ENCODE measurements at places on chromosomes 3 and 15. TPM values are rescaled to one million over a fixed set of nuclear protein-coding genes. Genes with fewer than 3 reads are reported as not detected.

TRH gene
- total RNA-seq, result not detected

SPESP1 gene
- 46.7 TPM for total RNA-seq

STRIT1 gene
- not detected for total RNA-seq

RHOV gene
- total RNA-seq, result 0.20 TPM

PLSCR5 gene
- total RNA-seq, result not detected

SCN5A gene
- 0.59 TPM for total RNA-seq

PCLAF gene
- total RNA-seq, result 185 TPM

DNA sequence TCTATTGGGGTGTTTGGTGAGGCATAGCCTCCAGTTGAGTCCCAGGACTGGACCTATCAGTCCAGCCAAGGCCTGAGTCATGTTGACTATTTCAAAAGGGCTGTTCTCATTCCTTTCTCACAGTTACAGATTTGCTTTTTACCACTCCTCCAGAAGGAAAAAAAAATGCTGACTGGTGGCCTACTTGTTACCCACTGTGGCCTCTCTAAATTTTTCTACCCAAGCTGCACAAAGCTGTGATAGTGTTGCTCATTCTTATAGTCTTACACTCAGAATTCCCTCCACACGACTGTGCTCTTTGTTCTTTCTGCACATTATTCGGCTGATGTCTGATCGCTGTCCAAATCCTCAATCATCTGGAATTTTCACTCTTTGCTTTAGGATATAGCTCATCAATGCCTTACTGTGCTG lies 1142.2 kb downstream of the IGSF11 start:
- DNase-seq, result peak; percentile 14

- peak; percentile 37 for DNase-seq
These were observed 256.0 kb upstream of the STAC start for GRCh38 chr3:36124118-36124796.

- no peak for DNase-seq
These were observed 150.5 kb upstream of the ST8SIA2 start for GRCh38 chr15:92243227-92243626.

DNA sequence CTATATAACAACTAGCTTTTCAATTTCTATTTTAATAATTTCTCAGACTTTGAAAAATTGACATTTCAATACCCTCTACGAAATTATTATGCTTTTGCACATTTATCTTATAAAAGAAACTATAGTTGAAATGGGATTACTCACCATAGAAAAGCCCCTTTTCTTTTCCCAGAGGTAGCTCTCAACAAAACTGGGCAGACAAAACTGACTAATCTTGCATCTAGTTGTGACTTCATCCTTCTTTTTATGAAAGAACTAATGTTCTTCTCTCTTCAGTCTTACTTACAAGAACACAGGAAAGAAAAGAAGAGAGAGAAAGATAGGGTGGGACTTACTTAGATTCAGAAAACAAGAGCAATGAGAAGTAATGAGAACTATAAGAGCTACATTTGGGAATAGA lies 61.0 kb downstream of the GPR160 start:
- DNase-seq, result no peak

GRCh38 chr3:57029383-57029782 lies 31.1 kb upstream of the SPATA12 start:
- no peak for DNase-seq

DNA sequence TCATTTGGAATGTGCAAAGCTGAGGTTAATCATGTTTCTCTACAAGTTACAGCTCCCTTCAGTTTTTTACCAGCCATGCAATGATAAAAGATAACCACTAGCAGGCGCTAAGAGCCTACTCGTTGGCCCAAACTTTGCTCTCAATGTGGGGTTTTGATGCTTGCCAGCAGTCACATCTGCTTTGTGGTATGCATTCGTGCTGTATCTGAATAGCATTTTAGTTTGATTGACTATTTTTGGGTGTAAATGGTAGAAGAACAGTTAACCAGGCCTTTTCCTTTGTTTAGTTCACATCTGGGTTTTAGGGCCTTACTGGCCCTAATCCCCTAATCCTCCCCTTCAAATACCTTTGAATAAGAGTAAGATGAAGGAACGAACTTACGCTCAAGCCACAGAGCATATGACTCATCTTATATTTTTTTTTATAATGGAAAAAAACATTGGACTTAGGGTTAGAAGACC lies 4.4 kb upstream of the CLDN11 start:
- peak; percentile 92 for DNase-seq

GRCh38 chr15:91940496-91941381 lies 87.2 kb downstream of the SLCO3A1 start:
- no peak for DNase-seq

DNA sequence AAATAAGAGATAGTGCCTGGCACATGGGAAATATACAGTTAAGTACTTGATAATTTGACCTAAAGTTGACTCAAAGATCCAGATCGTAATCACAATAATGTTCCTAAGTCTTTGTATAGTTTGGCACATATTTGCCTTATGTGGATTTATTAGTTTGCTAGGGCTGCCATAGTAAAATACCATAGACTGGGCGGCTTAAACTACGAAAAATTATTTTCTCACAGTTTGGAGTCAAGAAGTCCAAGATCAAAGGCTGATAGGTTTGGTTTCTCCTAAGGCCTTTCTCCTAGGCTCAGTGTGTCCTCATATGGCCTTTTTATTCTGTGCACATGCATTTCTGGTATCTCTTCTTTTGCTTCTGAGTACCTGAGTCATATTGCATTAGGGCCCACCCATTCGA lies 453.7 kb downstream of the NAALADL2 start:
- no peak for DNase-seq

GRCh38 chr15:59247364-59247763 lies 40.7 kb downstream of the LDHAL6B start:
- DNase-seq, result peak; percentile 73

DNA sequence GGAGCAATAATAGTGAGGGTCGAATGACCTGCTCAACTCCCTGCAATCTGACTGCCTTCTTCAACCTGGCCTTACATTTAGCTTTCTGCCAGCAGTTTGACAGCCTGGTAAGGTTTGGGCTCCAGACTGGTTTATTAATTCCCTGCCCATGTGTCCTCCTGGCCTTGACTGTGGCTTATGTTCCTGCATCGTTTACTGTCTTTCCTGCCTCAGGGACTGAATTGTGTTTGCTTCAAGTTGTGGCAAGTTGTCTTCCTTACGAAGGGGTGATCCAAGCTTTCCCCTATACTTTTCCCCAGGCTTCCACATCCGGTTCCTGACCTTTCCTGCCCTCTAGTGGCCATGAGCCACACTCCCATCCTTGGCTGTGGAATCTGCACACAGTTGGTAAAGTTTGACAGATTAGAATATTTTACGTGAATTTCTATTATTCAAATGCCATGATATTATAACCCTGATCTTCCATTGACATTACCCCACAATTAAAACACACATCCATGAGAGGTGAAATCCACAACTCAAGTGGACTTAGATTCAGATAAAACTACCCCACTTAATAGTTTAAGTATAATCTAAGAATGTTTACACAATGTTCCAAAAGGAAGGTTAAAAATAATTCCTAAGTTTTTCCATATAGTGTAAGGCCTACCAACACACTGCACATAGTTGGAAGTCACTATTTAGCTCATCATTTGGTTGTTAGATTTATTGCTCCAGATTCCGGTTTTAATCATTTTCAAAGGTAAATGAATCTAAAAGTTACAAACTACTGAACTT lies 95.7 kb downstream of the NEDD4 start:
- peak; percentile 74 for DNase-seq

DNA sequence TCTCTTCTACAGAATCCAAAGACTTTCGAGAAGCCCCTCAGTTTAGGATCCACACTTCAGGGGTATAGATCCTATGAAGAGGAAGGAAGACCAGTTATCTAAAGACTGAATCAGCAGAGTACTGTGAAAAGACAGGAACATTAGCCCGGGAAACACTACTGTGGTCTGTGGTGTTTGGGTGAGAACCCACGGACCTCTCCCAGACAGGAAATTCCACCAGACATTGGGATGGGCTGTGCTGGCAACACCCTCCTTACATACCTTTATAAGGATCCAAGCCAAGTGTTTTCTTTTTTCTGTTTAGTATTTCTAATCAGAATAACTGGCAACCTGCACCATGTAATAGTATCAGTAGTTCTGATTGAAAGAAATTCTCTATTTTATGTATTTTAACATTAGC lies 14.1 kb downstream of the TMEM207 start:
- DNase-seq, result peak; percentile 22

GRCh38 chr3:105867712-105868430 lies 941 bp downstream of the CBLB start:
- DNase-seq, result peak; percentile 16

GRCh38 chr3:111593666-111594065 lies 1.5 kb downstream of the ZBED2 start:
- no peak for DNase-seq

DNA sequence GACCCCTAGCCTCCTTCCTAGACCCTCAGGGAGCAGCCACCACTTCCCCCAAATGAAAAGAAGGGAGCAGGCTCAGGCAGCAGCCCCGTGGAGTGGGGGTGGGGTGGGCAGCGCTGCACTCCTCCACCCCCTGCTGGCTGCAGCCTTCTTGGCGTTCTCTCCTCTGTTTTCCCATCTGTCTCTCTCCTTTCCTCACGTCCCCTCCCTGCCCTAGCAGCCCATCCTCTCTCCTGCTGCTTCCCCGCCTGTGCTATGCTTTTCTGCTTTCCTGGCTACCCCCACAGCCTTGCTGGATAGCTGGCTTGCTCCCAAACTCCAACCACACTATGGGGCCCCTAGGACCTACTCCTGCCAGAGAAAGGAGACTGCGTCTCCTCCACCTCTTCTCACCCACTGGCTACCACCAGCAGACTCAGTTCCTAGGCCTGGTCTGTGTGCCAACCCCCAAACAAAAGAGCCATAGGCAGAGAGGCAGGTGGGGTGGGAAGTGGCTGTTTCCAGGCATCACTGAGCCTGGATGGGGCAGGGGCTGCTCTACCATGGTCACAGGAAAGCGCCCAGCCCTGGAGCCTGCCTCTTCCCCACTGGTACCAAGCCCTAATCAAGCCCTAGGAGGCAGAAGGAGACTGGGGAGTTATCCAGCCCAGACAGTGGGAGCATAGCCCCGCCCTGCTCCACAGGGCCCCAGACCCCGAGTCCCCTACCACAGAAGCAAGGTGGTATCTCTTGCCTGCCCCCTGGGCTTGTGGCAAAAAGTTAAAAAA lies 3.4 kb upstream of the DISP2 start:
- peak; percentile 50 for DNase-seq

GRCh38 chr3:11517601-11518000 lies 126.1 kb downstream of the VGLL4 start:
- DNase-seq, result no peak

DNA sequence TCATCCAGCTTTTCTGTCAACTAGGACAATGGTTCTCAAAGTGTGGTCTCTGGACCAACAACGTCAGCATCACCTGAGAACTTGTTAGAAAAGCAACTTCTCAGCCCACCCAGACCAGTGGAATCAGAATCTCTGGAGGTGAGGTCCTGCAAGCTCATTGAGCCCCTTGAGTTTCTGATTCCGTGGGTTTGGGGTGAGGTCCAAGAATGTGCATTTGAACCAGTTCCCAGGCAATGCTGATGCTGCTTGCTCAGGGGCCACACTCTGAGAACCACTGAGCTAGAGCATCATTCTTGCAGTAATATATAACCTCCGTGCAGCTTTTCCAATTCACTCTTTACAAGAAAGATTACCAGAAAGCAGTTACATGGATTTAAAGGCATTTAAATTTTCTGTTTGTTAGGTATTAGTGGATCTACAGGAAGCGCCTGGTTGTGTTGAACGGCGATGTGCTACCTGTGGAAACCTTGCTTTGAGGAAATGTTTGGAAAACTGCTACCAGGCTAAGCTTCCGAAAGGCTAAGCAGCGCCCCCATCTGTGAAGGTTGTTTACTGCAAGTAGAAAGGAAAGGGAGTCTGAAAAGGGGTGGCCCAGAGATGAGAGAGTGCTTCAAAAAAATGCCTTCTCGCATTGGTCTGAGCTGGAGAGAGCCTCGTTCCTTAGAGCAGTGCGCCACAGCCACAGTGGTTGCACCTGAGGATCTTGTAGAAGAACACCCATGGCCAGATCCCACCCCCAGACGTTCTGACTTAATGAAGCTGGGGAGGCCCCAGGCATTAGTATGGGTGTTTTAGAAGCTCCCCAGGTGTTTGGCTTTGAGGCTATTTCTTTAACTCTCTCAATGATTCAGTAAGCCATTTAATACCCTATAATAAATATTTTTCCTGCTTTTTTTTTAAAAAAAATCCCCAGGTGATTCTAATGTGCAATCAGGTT lies 50.0 kb downstream of the RLBP1 start:
- DNase-seq, result peak; percentile 33

DNA sequence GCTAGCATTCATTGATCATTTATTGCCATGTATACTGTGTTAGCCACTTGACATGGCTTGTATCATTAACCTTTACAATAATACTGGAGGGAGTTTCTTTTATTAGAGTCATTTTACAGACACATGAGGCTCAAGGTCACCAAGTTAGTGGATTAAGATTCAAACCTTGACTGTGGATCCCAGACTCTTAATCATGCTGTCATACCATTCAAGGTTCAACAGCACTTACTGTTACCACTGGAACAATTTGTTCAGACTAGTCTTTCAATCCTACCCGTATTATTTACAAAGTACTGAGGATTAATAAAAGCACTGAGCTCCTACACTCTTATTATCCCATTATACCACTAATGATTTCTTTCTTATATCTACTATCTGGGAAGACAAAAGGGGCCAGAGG lies 1.2 kb downstream of the COX17 start:
- no peak for DNase-seq

DNA sequence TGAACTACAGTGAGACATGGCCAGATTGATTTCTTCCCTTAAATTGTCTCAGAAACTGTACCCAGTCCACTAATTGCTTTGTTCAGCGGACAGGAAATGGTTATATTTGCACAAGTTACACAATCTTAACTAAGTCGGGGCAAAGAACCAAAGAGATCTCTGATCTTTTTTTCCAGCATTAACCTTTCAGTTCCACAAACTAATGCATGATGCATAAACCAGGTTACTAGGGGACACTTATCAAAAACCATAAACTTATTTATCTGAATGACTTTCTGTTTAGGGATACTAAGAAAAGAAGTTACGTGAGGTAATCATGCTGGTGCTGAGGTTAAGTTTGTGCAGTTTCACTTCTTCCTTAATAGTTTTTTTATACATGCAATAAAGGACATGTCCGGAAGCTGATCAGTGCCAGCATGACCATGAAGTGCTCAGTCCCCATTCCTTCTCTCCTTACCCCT lies 22.4 kb downstream of the FNDC3B start:
- DNase-seq, result peak; percentile 26

- no peak for DNase-seq
These were observed 105.0 kb downstream of the FHIT start for GRCh38 chr3:61146010-61146890.

- peak; percentile 100 for DNase-seq
These were observed at the start of gene OXSR1 for GRCh38 chr3:38164952-38165721. OXSR1 (plus strand) TSS chr3:38165537; CDS start chr3:38165877, 340 bp downstream.

- peak; percentile 91 for DNase-seq
These were observed at the start of gene PDIA5 for GRCh38 chr3:123066896-123067688. PDIA5 (plus strand) TSS chr3:123067025; CDS start chr3:123067165, 140 bp downstream.

DNA sequence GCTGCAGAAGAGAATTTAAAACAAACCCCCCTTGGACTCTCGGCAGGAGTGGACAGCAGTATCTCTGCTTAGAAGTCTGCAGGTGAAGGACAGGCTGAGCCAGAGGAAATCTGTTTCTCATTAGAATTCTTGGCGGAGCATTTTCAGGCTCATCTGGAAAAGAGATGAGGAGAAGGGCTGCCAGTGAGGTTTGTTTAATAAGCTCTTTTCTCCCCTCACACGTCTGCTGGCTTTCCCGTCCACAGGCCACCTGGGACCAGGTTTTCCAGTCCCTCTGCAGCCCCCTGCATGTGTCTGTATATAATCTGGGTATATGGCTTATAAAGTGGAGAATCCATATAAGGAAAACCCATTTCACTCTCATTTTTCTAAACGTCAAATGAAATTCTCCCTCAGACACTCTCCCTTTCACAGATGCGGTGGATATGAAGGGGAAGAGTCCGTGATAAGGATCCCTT lies 155.4 kb upstream of the TPM1 start:
- peak; percentile 76 for DNase-seq

- DNase-seq, result no peak
These were observed 405.7 kb upstream of the MCTP2 start for GRCh38 chr15:93825682-93826081.
